Heart right ventricle (tissue), 16 donors: ENCODE measurements at places on chromosomes 1 and 21.

DNA sequence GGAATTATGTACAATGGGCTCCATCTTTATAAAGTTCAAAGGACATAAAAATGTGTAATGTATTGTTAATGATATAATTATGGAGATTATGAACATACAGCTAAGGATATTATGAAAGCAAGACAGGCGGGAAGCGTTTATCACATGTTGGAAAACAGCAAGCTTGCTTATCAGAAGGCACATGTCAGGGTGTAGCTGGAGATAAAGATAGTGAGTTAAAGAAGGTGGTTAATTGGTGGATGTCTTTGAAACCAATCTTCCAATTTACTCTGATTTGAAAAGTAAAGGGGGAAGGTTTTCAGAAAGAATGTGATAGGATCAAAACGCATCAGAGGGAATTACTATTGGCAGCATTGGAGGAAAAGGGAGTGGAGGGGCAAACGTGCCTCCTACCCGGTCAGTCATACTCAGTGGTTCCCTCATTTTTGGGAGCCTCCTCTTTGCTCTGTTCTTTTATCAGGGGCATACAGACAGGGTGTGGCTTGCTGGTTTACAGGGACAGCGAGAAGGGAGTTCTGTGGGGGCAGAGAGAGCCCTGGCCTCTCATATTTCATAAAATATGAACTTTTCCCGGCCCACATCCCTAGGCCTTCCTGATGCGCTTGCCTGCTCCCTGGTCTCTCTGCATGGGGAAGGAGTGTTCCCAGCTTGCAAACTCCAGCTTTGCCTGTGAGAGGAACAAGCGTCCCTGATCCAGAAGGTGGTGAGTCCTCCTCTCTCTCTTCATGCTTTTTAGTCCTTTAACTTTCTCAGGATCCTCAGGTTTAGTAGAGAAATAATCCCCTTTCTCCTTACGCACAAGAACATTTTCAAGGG lies 8.0 kb upstream of the SVBP start:
- no peak overlapping the region for H3K4me3 ChIP-seq
- H3K4me1 ChIP-seq = peaks cover 7% of the 10 kb centered on the region
- H3K27me3 ChIP-seq = no peaks in the 10 kb centered on the region

DNA sequence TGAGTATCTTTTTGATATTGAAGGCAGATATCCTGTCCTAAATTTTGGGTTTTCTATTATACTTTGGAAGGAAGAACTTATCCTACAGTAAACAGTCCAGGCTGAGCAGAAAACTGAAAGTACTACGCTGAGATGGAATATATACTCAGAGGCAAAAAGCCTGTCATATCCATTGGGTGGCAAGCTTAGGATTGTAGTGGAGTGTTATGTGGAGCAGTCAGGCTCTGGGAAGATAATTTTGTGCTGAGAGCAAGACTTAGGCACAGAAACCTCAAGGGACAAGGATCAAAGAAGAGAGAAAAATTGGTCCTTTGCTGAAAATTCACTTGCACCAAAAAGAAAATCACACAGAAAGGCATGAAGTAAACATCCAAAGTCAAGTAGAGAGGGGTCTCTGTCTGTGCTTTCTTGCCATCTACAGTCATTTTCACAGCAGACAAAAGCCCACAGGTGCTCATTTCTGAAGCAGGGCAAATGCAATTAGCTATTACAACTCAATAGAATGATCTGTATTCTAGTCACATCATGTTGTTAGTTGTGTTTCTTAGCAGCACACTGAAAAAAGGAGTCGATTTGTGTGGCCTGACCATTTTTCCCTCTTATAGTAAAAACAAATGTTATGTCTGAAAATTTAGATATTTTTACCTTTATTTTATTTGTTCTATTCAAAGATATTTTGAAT lies 38.5 kb downstream of the CRB1 start:
- no peak for DNase-seq
- H3K27me3 ChIP-seq = no peaks in the 10 kb centered on the region
- no peak overlapping the region for H3K4me3 ChIP-seq
- H3K36me3 ChIP-seq = no peaks in the 10 kb centered on the region
- H3K4me1 ChIP-seq = no peaks in the 10 kb centered on the region
- no peak overlapping the region for H3K27ac ChIP-seq

- no peak overlapping the region for H3K27ac ChIP-seq
- no peaks in the 10 kb centered on the region for H3K4me1 ChIP-seq
- no peaks in the 10 kb centered on the region for H3K36me3 ChIP-seq
- H3K27me3 ChIP-seq = peaks cover 13% of the 10 kb centered on the region
- H3K4me3 ChIP-seq = no peak overlapping the region
Measured at GRCh38 chr1:239987103-239987745, 104.5 kb upstream of the FMN2 start.

- no peaks in the 10 kb centered on the region for H3K36me3 ChIP-seq
- H3K4me1 ChIP-seq = no peaks in the 10 kb centered on the region
- no peak overlapping the region for H3K27ac ChIP-seq
Measured at GRCh38 chr1:114118351-114118990, 35.2 kb downstream of the SYT6 start.

DNA sequence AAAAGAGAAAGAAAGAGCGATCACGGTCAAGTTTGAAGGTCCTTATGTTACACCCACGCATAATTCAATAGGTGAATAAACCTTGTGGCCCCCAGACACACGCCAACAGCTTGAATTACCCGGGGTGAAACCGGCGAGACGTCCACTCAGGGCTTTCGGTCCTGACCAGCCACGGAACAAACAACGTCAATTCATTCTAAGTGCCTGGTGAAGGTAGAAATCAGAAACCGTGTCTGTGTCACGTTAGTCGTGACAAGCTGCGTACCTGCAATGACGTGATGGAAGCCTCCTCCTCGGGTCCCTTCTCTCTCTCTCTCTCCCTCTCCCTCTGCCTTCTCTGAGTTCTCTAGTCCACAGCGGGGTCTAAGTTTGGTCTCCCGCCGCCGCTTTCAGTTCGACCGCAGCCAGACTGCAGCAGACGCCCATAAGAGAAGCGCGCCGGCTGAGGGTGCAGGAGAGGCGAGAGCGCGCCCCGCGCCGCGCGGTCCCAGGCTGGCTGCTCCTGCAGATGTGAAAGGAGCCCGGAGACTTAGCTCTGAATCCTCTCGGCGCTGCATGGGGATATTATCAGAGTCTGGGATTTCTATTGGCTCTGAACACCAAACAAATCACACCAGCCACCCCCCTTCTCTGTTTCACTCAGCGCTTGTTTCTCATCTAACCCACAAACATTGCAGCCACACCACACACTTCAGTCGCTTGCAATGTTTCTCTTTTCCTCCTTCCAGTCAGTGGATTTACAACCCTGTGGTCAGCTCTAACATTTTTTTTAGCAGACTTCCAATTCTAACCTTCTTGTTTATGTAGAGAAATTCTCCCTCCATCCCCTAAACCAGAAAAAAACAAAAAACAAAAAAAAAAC lies at the start of gene GREM2:
TSS of gene GREM2 (minus strand) at position 537 of the 862 bp plus-strand sequence. CDS start 118,680 bp downstream, outside the sequence.
- no peaks in the 10 kb centered on the region for H3K4me1 ChIP-seq
- no peaks in the 10 kb centered on the region for H3K36me3 ChIP-seq
- no peak within 1 kb of the TSS for H3K27ac ChIP-seq

GRCh38 chr1:160326418-160326817 lies 16.6 kb downstream of the COPA start:
- H3K27ac ChIP-seq = no peak overlapping the region
- H3K4me1 ChIP-seq = no peaks in the 10 kb centered on the region
- H3K27me3 ChIP-seq = no peaks in the 10 kb centered on the region
- H3K36me3 ChIP-seq = no peaks in the 10 kb centered on the region

- H3K4me1 ChIP-seq = peaks cover 5% of the 10 kb centered on the region
- H3K27me3 ChIP-seq = no peaks in the 10 kb centered on the region
- no peak for DNase-seq
- no peak overlapping the region for H3K27ac ChIP-seq
Measured at GRCh38 chr1:9228609-9229008, 6.0 kb upstream of the H6PD start.

GRCh38 chr1:182169203-182169602 lies 107.7 kb upstream of the ZNF648 start:
- no peak overlapping the region for H3K27ac ChIP-seq
- peaks cover 14% of the 10 kb centered on the region for H3K4me1 ChIP-seq
- no peak overlapping the region for H3K4me3 ChIP-seq
- no peaks in the 10 kb centered on the region for H3K36me3 ChIP-seq

DNA sequence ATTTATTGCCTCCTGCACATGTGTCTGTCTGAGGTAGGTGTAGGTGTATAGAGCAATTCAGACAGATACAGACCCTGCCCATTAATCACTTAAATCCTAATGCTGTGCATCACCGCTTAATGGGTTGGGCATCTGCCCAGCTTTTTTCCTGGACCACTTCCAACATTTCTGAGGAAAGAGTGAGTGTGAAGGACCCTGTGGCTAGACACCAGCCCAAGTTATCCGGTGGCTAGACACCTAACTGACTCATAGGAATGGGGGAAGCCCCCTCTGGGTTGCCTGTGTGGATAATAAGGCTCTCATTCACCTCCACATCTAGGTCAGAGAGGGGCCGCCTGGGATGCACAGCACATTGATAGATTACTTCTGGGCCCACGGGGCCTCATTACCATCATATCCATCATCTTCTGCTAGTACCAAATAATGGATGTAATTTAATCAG lies 121.1 kb upstream of the RAVER2 start:
- H3K27ac ChIP-seq = no peak overlapping the region
- H3K27me3 ChIP-seq = no peaks in the 10 kb centered on the region
- peaks cover 20% of the 10 kb centered on the region for H3K4me1 ChIP-seq
- DNase-seq = no peak

DNA sequence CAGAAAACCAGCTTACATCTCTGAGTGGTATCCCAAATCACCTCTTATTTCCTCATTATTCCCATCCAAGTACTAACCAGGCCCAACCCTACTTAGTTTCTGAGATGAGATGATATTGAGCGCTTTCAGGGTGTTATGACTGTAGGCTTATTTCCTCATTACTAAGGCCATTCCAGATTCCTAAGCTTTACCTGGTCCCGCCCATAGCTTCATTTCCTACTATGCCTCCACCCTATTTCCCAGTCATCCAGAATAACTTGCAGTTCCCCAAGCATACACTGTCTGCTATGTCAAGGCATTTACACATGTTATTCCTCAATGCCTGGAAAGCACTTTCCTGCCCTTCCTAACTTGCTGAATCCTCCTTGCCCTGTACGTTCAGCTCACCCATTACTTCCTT lies 79.3 kb upstream of the SPAG17 start:
- no peak overlapping the region for H3K27ac ChIP-seq
- no peak overlapping the region for H3K4me3 ChIP-seq
- DNase-seq = no peak
- no peaks in the 10 kb centered on the region for H3K4me1 ChIP-seq

GRCh38 chr1:12594966-12595756 lies 22.8 kb downstream of the DHRS3 start:
- peaks cover 93% of the 10 kb centered on the region for H3K4me1 ChIP-seq
- peak overlapping the region; percentile 79 for H3K27ac ChIP-seq
- no peaks in the 10 kb centered on the region for H3K27me3 ChIP-seq

DNA sequence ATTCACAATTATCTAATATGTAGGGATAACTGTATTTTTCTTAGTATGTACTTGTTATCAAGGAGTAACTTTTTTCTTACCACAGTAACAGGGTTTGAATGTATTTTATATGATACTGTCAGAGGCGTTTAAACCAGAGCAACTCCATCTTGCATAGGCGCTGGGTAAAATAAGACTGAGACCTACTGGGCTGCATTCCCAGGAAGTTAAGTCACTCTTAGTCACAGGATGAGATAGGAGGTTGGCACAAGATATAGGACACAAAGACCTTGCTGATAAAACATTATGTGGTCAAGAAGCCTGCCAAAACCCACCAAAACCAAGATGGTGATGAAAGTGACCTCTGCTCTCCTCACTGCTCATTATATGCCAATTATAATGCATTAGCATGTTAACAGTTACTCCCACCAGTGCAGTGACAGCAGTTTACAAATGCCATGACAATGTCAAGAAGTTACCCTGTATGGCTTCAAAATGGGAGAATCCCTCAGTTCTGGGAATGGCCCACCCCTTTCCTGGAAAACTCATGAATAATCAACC lies 64.8 kb downstream of the RPE65 start:
- peaks cover 8% of the 10 kb centered on the region for H3K4me1 ChIP-seq
- no peaks in the 10 kb centered on the region for H3K27me3 ChIP-seq
- H3K36me3 ChIP-seq = no peaks in the 10 kb centered on the region
- no peak for DNase-seq
- peak overlapping the region; percentile 9 for H3K27ac ChIP-seq
- no peak overlapping the region for H3K4me3 ChIP-seq

DNA sequence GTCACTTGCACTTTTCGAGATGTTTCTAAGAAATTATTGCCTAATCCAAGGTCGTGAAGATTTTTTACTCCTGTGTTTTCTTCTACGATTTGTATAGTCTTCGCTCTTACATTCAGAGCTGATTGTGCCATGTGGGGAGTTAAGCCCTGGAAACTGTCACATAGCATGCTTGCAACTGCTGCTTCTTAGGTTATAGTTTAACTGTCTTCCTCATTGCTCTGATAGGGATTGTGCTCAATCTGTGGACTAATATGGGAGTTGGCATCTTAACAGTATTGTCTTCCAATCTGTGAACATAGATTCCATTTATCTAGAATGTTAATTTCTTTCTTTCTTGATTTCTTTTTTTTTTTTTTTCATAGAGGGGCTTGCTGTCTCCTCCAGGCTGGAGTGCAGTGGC lies 34.8 kb upstream of the CAMTA1 start:
- no peak overlapping the region for H3K27ac ChIP-seq
- no peak overlapping the region for H3K4me3 ChIP-seq
- H3K36me3 ChIP-seq = no peaks in the 10 kb centered on the region
- no peaks in the 10 kb centered on the region for H3K27me3 ChIP-seq
- no peak for DNase-seq

GRCh38 chr1:108843390-108844137 lies 13.3 kb downstream of the AKNAD1 start:
- no peak overlapping the region for H3K27ac ChIP-seq
- no peak overlapping the region for H3K4me3 ChIP-seq
- DNase-seq = no peak
- no peaks in the 10 kb centered on the region for H3K4me1 ChIP-seq

DNA sequence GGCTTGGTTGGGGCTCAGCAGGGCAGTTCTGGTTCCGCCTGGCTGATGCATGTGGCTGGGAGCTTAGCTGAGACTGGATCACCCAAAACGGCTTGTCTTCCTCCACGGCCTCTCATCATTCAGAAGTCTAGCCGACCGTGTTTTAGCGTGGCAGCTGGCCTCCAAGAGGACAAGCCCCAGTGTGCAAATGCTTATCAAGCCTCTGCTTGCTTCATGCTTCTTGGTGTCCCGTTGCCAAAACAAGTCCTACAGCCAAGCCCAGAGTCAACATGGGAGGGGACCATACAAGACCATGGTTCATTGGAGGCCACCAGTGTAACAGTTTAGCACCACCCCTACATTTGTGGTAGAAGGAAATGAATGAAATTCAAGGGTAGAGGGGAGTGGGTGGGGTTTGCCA lies 10.5 kb upstream of the KDF1 start:
- no peaks in the 10 kb centered on the region for H3K36me3 ChIP-seq
- peaks cover 19% of the 10 kb centered on the region for H3K27me3 ChIP-seq
- no peak overlapping the region for H3K4me3 ChIP-seq
- H3K27ac ChIP-seq = no peak overlapping the region
- no peaks in the 10 kb centered on the region for H3K4me1 ChIP-seq
- no peak for DNase-seq
